ENCODE measurements at places on chromosomes 1 and 21.
A peak's percentile ranks its signal among the peaks of the same experiment; 100 is the strongest.

DNA sequence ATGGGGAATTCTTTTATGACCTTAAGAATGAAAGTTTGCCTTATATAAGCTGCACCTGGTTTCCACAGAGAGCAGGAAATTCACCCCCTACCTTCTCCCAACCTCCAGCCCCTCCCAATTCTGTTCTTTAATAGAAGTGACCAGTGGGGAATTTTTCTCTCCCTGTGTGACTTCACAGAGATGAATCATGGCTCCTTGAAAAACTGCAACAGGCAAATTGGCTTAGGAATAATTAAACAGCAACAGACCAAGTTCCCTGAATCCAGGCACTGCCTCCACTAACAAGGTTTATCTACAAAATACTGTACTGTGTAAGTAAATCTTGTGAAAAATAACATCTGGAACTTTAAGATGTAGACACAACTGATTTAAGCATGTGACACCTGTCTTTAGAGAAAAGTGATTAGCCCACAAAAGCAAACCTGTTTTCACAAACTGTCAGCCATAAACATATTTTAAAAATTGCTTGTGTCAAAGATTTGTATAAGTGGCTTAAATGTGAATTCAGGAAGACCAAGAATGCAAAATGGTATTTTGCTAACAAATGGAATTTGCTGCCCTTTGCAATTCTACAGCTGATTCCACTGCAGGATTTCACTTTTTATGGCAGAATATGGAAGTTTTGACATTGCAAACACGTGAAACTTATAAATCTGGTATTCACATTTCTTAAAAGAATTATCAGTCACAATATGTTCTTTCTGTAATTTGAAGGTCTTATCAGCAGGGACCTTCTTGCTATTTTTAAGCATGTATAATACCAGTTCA is 54.0 kb downstream of the ALG14 start:
- DNase-seq = no peak

GRCh38 chr1:109924316-109924715 is 13.7 kb downstream of the CSF1 start:
- DNase-seq = no peak

- DNase-seq = no peak
Measured at GRCh38 chr1:921011-921837, 2.5 kb upstream of the SAMD11 start.

- no peak for DNase-seq
Measured at GRCh38 chr1:204624631-204625216, 60.8 kb downstream of the LRRN2 start.

DNA sequence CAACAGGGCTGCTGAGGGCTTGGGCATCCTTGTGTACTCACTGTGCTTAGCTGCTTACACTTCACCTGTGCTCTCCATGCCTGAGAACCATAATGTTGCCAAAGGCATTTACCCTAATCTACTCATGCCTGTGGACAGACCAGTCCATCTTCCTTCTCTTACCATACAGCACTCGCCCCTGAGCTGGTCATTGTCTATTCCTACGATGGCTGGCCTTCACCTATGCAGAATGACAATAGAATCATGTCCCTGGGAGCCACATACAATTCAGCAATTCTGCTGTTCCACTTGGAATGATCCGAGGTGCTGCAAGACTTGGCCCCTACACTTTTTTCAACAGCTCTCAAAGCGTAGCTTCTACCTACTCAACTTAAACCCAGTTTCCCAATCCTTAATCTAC is 96.5 kb downstream of the PAPPA2 start:
- no peak for DNase-seq

GRCh38 chr21:40054403-40054802 is 187.2 kb downstream of the PCP4 start:
- DNase-seq = no peak

DNA sequence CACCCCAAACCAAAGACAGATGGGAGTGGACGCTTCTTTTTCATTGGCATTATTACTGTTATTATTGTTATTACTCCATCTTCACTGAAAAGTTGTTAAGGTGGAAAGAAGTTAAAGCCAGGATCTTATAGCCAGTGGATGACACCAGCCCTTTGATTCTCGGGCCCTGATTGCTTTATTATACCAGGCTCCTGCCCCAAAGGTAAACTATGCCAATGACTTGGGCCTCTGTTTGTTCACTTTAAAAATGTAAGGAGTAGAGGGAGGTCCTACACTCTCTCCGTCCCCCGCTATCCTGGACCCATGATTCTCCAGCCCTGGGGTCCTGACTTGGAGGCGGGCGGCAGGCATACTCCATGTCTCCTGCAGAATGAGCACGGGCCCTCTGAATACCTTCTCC is 106.8 kb downstream of the TOMM20 start:
- no peak for DNase-seq

DNA sequence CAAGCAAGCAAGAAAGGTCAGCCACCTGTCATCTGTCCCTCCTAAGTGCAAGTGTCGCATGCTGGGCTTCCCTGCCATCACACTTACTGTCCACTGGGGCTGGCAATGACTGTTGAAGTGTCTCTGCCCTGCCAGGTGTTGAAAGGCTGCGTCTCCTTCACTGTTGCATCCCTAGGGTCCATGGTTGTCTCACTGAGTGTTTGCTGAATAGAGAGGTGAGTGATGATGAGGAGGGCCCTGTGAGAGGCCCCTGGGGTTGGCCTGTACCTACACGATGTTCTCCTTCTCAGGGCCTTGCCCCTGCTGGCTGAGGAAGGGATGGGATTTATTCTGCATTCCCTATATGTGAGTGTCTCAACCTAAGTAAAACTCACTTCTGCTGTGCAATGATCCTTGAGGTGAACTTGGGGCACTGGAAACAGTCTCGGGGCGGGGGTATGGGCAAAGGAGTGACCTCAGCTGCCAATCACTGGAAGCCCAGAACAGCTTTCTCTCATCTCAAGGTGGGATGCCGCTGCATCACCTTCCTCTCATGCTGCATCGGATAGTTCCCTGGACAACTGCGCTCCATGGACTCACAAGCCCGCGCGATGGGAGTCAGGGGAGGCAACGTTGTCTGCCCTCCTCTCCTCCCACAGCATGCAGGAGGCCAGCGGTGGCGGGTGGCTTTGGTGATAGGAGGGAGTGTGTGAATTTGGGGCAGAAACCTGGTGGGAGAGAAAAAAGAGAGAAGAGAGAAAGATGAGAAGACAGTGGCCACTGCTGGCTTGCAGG is 35.8 kb upstream of the SOX13 start:
- DNase-seq = no peak

DNA sequence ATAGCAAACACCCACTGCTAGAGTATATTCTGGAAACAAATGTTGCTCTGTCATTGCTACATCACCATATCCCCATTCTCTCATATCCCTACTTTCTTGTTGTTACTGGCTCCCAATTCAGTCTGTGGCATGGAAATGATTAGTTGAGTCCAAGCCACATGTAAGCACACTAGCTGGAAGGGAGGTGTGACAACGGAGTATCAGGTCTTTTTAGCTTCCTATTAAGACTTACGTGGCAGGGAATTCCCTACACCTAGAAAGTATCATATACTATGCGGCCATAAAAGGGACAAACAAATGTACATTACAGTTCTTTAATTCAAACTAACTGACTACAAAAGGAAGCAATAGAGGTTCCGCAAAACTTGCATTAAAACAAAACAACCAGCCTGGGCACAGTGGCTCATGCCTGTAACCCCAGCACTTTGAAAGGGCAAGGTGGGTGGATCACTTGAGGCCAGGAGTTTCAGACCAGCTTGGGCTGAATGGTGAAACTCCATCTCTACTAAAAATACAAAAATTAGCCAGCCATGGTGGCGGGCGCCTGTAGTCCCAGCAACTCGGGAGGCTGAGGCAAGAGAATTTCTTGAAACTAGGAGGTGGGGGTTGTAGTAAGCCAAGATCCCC is 48.6 kb downstream of the INTS7 start:
- DNase-seq = no peak

GRCh38 chr1:93775224-93775623 is 93.6 kb upstream of the BCAR3 start:
- DNase-seq = no peak

- no peak for DNase-seq
Measured at GRCh38 chr1:26542771-26543451, 13.3 kb downstream of the RPS6KA1 start.

DNA sequence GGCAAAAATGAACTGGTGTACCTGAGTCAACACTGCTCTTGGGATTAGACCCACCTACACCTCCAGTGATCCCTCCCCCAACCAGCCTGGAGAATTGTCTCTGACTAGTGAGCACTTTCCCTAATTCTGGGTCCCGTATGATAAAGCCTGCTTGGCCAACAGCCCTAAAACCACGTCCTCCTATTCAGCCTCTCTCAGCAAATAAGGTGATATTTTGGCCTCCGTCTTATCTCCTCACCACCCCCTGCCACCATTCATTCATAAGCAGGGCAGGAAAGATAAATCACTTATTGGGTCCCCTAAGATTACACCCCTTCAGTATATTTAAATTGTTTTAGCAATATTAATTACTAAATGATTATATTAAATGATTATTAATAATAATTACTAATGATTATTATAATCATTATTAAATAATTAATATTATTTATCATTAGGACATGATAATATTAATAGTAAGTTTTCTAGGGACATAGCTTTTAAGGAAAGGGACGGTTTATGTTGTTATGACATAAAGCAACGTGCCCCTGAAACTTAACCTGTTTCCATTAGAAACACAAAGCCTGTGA is 108.0 kb downstream of the DUSP10 start:
- no peak for DNase-seq

DNA sequence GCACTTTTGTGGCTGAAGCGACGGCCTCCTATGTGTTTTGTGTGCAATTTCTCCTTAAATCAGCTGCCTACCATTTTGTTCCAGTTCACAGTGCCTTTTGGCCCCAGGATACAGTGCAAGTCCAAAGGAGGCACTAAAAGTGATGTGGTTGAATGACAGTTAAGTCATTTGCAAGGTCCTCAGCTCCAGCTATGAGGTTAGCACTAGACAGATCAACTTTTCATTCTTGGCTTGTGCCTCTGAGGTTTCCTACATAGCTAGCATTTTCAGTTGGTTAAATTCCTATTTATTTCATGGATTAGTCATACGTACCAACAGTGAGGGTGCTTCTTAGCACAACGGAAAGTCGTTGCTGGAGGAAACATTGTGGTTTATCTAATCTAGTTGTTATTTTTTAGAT is 59.3 kb upstream of the NTPCR start:
- DNase-seq = no peak

DNA sequence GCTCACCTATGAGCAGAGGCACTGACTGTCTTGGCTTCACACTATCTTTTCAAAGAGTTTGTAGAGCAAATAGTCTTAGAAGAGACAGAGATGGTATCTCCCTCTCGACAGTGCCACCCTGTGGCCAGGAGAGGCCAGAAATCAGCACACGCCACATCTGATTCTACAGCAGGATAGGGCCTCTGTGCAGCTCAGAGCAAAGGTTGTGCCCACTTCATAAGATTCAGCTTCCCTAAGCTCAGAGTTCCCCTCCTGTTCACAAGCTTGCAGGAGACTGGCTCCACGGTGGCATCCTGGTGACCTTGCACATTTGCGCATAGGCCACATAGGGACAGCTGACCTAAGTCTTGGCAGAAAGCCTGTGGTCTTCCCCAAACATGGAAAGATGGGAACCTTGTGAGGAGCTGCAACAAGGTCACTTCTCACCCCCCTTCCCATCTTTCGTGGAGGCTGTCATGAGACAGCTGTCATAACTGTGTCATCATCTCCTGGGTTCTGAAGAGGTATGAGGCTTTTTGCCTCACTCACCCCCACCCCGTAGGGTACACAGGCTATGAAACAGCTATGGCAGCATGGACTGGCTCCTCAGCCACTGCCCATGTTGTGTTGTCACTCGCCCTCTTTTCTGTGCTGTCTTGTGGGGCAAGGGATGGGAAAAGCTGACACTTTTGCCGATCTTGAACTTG is 3.0 kb downstream of the ITLN2 start:
- peak; percentile 36 for DNase-seq

DNA sequence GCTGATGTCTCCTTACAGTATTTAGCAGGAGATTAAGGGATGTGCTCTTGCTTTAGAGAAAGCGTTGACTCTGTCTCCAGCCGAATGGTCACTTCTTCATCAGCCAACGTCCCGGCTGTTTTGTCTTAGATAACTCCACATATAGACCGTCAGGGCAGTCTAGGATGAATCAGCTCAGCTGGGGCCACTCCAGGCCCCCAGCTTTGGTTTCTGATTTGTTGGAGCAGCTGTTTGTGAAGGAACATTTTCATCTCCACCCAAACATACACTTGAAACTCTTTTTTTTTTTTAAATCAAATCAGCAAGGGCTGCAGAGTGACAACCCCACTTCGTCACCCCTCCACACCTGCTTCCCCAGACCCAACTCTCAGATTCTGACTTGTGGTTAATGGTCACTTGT is 206.1 kb upstream of the GALNT2 start:
- no peak for DNase-seq

DNA sequence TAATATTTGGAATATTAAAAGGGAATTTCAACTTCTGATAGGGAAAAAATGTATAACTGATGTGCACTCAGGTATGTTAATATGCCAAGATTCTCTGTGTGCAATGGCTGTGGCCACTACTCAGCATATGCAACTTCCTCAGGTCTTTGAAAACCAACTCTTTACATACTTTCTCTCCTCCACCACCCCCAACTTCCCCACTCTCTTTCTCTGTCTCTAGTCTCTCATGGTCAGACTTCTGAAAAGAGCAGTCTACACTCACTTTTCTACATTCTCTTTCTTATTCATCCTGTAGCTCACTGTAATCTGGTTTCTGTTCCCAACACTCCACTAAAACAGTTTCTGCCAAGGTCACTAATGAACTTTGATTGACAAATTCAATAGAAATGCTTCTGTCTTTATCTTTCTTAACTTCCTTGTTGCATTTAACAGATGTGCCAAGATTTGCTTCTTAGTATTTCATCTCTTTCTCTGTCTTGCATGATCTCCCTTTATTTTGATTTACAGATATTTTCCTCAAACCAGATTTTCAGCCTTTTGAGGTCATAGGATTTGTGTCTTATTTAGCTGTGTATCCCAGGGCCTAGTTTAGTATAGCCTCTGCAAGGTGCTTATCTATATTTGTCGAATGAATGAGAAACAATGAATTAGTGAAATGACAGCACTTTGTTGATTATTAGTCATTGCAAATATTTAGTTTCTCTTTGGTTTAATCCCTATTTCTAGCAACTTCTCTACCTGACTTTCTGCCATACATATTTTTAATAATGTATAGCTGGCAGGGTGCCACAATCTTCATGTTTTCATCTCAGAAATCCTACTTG is 168.9 kb downstream of the LMO4 start:
- DNase-seq = no peak

GRCh38 chr1:241639623-241640148 is 483 bp downstream of the CHML start:
- DNase-seq = no peak

GRCh38 chr1:94863919-94864318 is 43.8 kb downstream of the SLC44A3 start:
- DNase-seq = peak; percentile 38

DNA sequence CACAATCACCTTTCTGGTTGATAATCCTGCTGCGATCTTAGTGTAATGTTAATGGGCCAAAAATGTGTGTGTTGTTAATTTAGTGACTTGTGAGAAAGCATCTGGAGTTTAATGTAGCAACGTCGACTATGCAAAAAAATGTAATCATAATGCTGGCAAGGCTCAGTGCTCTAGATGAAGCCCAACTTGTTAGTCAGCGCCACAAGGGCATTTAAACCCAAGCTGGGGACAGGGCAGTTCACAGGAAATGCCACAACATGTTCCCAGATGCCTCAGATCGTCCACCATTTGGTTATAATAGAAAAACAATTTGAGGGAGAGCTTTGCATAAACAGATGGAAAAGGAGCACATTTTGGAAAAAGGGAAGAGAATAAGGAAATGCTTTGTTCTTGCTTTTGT is 585.4 kb upstream of the PLXNA2 start:
- no peak for DNase-seq
